GM18507 (cell line): ENCODE measurements at places on chromosomes 5 and 9.

- DNase-seq: no peak
These were observed 85.4 kb downstream of the KLF4 start for GRCh38 chr9:107404161-107404560.

DNA sequence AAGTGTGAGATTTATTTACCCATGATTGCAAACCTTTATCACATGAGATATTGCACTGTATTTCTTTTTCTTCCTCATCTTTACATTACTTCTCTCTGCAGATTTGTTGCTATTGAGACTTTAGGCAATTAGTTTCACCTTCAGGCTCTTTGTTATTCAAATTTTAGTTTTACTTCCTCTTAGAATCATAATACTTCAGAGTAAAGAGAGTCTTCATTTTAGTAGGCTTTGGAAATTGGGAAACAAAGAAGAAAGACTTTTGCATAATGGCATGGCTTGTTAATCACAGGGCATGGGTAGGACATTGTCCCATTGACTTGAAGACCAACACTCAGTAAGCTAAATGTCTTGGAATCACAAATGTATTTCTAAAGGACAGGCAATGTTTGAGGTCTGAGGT, 1.2 kb upstream of the PCDHGA5 start:
- no peak for DNase-seq

DNA sequence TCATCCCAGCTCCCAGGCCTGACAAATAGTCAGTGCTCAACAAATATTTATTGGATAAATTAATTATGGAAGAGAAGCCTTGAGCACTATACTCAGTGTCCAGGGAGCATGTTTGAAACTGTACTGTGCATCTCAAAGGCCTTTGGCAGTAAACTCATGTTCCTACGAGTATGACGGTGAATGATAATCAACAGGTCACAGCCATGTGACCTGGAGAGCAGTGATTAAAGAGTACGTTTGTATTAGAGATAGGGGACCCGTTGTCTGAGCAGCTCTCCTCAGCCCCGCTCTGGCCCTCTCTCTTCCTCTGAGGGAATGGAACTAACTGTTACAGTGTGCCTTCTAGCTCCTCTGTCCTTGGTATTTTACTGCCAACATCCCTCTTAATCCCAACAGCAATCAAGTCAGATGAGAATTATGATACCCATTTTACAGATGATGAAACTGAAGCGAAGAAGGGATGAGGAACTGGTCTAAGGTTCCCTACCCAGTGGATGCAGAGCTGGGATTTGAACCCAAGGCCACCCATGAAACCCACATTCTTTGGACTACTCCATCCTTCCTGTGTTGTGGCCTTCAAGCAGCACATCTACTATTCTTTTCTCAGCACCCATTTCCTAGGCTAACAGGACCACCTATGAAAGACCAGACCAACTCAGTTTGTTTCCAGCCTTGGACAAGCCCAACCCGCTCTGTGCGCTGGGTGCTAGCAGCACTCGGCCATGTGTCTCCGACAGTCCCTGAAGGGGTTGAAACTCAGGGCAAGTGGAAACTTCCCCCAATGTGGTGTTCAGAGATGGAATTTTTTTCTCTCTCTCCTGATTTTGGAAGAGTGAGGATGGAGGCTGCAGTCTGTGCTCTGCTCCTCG, 34.9 kb downstream of the SPRY4 start:
- DNase-seq: no peak

DNA sequence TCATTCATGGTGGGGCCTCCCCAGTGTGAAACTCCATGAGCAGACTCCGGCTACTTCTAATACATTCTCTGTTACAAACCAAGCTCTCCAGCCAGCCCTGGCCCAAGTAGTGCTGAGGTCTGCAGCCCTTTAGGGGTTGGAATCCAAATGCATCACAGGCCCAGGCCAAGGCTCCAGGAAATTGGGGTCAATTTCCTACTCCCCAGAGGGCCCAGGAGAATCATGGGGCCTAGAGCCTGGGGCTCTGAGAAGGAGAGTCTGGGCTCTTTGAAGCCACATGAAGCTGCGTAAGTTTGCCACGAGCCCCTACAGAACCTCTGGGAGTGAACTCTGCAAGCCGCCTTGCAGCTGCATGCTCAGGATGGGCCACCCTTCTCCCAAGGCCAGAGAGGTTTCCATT, 206.4 kb downstream of the PAPPA start:
- no peak for DNase-seq

DNA sequence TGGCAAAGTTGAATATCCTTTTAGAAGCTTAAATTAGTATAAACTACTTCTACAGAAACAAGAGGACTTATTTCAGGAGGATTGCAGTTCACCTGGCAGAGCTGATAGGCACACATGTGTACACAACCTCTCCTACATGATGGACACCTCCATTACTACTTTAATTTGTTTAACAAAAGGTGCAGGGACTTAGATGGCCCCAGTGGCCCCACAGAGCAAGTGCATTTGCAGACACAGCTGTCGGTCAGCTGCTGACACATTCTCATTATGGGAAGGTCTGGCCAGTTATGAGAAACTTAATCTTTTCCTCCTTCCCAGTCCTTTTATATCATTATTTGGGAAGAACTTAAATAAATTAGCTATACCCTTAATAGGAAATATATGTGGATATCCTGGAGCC, 28.3 kb downstream of the TDRD7 start:
- no peak for DNase-seq
